Aorta (tissue), 5 donors: ENCODE measurements at places on chromosomes 1 and 21. TPM values are rescaled to one million over a fixed set of nuclear protein-coding genes. Genes with fewer than 3 reads are reported as not detected.

Gene PLA2G2A
- total RNA-seq, result 901 TPM

Gene KCNJ15
- 2.7 TPM for total RNA-seq

DNA sequence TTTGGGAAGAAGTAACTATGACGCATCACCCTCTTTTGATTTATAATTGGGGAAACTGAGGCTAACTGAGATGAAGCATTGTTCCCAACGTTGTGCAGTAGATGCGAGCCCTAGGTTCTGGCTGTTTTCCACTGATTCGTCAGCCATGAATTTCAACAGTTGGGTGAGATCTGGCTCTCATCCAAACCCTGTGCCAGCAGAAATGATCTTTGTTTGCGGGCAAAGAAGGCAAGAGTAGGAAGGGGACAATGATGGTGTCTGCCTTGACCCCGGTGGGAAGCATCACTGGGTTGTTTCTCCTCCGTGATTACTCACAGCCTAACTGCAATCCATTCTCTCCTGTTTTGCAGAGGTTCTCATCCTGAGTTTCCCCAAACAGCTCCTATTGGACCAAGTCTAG, 142.3 kb downstream of the MIS18A start:
- DNase-seq, result no peak
- no peak overlapping the region for H3K4me3 ChIP-seq
- H3K27me3 ChIP-seq, result no peaks in the 10 kb centered on the region

DNA sequence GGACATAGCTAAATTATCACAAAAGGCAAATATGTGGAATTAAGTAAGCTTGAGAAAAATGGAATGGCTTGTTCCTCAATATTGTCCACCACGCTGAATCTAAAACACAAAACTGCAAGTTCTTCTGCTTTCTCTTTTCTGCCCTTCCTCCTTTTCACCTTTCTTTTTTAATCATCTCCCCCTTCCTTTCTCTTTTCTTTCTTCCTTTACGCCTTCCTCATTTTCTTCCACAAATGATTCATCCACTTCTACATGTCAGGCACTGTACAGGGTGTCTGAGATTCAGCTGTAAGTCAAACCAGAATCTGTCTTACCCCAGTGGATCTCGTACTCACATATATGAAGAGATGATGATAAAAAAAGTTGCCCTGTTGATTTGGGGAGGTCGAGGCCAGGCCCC, 1182.5 kb downstream of the MRPL39 start:
- H3K4me1 ChIP-seq, result no peaks in the 10 kb centered on the region
- H3K36me3 ChIP-seq, result no peaks in the 10 kb centered on the region
- H3K27ac ChIP-seq, result no peak overlapping the region
- DNase-seq, result no peak
- no peaks in the 10 kb centered on the region for H3K27me3 ChIP-seq

- H3K27me3 ChIP-seq, result no peaks in the 10 kb centered on the region
- H3K36me3 ChIP-seq, result peaks cover 2% of the 10 kb centered on the region
- no peak overlapping the region for H3K27ac ChIP-seq
- no peaks in the 10 kb centered on the region for H3K4me1 ChIP-seq
- peak; percentile 79 for DNase-seq
Observed at GRCh38 chr1:33152685-33153432, 29.0 kb downstream of the TRIM62 start.

Gene HORMAD1
- total RNA-seq, result 0.84 TPM

DNA sequence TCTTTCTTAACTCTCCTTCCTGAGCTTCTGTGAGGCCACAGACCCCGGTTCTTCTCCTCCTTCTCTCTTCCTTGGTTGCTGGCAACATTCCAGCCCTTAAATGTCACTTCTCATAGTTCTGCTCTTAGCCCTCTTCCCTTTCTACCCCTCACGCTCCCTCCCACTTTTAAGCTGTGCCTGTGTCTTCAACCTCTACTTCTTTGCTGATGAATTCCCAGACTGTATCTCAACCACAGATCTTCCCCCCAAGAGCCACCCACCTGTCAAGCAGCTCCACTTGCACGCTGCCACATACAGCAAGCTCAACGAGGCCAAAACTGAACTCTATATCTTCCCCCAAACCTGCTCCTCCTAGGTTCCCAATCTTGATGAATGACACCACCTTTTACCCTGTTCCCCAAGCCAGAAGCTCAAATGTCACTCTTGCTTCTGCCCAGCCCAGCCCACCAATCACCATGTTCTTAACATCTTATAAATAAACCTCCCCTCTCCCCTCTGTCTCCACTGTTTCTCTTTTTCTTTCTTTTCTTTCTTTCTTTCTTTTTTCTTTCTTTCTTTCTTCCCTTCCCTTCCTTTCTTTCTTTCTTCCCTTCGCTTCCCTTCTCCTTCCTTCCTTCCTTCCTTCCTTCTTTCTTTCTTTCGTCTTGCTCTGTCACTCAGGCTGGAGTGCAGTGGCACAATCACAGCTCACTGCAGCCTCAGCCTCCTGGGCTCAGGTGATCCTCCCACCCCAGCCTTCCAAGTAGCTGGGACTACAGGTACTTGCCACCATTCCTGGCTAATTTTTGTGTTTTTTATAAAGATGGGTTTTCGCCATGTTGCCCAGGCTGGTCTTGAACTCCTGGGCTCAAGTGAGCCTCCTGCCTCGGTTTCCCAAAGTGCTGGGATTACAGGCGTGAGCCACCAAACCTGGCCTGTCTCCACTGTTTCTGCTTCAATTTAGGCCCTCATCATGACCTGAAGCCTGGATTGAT, 19.8 kb upstream of the PTP4A2 start:
- DNase-seq, result no peak
- H3K27ac ChIP-seq, result no peak overlapping the region
- no peaks in the 10 kb centered on the region for H3K36me3 ChIP-seq
- peaks cover 5% of the 10 kb centered on the region for H3K4me1 ChIP-seq
- no peaks in the 10 kb centered on the region for H3K27me3 ChIP-seq

Gene CFAP107
- total RNA-seq, result not detected

Gene CACNA1S
- total RNA-seq, result not detected

- H3K27me3 ChIP-seq, result no peaks in the 10 kb centered on the region
- H3K4me3 ChIP-seq, result no peak overlapping the region
- H3K36me3 ChIP-seq, result no peaks in the 10 kb centered on the region
Observed at GRCh38 chr1:94385308-94385929, 32.8 kb upstream of the ABCD3 start.

DNA sequence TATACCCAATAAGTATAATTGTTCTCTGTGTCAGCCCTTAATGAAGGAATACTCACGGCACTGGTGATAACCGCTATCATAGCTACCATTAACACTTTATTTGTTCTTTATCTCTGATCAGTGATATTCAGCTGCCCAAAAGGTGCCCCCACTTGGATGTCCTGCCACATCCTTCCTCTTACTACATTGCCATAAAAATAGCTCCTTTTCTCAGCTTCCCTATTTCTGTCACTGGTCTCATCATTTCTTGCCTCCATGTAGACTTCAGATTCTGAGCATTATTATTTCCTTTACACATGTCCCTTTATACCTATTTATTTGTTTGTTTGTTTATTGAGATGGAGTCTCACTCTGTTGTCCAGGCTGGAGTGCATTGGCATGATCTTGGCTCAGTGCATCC, 2.7 kb upstream of the RAB29 start:
- H3K4me1 ChIP-seq, result no peaks in the 10 kb centered on the region
- no peak for DNase-seq
- no peaks in the 10 kb centered on the region for H3K27me3 ChIP-seq
- H3K4me3 ChIP-seq, result no peak overlapping the region

Gene NUDT4B
- total RNA-seq, result 0.75 TPM

DNA sequence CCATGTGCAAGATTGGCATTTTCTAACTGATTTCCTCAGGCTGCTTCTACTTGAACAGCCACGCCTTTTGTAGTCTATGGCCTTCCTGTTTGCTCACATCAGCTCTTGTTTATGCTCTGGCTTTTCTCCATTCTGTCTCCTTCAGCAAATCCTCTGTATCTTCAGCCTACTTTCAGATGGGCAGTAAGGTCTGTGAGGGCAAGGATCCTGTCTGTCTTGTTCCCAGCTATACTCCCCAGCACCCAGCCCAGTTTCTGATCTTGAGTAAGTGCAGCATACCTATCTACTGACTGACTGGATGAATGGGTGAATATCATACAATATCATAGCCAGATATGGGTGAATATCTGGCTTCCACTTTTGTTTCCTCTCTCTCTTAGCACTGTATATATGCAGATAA, 438.1 kb downstream of the LMO4 start:
- H3K36me3 ChIP-seq, result no peaks in the 10 kb centered on the region
- H3K4me1 ChIP-seq, result no peaks in the 10 kb centered on the region
- H3K27me3 ChIP-seq, result no peaks in the 10 kb centered on the region
- DNase-seq, result no peak
- no peak overlapping the region for H3K4me3 ChIP-seq

- no peaks in the 10 kb centered on the region for H3K27me3 ChIP-seq
- no peaks in the 10 kb centered on the region for H3K36me3 ChIP-seq
- no peak overlapping the region for H3K27ac ChIP-seq
- H3K4me3 ChIP-seq, result no peak overlapping the region
Observed at GRCh38 chr1:26388791-26389445, 16.4 kb upstream of the ZNF683 start.

Gene RCAN3
- 3.8 TPM for total RNA-seq

DNA sequence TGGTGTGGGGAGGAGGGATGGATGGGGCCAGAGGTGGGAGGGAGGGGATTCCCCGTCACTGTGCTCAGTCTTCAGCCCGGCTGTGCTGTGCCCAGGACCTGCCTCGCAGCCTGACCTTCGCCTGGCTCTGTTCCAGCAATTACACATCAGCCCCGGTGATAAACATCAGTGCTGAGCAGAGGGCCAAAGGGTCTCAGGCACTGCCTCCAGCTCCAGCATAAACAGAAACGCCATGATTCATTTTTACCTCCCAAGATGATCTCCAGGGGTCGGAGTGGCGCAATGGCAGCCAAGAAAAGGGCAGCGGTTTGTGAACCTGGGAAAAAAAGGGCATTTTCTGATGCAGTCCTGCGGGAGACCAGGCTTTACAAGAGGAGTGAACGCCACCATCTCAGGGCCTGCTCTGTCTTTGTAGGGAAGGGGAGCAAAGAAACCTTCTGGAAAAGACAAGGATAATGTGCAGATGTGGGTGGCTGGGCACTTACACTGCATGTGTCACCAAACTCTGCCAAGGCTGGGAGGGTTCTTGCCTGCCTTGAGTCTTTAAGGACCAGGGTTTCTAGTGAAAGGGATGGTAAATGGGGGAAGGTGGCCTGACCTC, 28.1 kb downstream of the SHISA4 start:
- H3K4me1 ChIP-seq, result peaks cover 2% of the 10 kb centered on the region
- peak; percentile 94 for DNase-seq
- H3K27me3 ChIP-seq, result no peaks in the 10 kb centered on the region
- peak overlapping the region; percentile 7 for H3K27ac ChIP-seq
- H3K4me3 ChIP-seq, result no peak overlapping the region

DNA sequence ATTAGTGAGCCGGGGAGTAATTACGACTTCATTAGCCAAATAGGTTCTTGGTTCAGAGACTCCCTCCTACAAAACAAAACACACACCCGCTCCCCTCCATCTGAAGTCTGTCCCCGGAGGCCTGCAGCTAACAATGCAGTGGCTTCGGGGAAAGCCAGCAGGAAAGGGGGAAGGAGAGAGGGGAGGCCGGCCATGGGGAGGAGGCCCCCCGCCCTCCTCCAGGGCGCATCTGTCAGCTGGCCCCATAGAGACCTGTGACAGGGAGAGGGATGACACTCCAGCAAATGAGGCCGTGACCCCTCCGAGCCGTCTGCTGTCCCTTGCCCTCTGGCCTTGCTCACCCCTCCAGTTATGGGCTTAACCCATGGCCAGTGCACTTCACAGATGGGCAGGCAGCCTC, 12.1 kb upstream of the CNTN2 start:
- DNase-seq, result no peak
- H3K4me1 ChIP-seq, result no peaks in the 10 kb centered on the region
- H3K27ac ChIP-seq, result no peak overlapping the region
- no peaks in the 10 kb centered on the region for H3K27me3 ChIP-seq
- H3K4me3 ChIP-seq, result no peak overlapping the region
- no peaks in the 10 kb centered on the region for H3K36me3 ChIP-seq

Gene DPH5
- total RNA-seq, result 17.0 TPM

DNA sequence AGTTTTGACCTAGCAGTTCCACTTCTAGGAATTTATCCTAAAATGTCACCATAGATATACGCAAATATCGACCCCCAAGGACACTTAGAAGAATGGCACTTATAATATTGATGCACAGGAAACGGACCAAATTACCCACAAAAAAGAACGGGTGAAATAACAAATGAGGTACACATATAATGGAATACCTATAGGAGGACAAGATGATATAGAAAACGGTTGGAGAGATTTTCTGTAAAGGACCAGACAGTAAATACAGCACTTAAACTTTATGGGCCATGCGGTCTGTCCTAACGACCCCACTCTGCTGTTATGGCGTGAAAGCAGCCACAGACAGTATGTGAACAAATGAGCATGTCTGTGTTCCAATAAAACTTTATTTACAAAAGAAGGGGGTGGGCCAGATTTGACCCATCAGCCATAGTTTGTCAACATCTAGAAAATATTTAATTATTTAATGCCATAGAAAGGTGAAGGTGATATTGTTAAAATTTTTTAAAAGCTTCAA, 2.4 kb downstream of the TMPRSS3 start:
- H3K4me3 ChIP-seq, result no peak overlapping the region
- no peak for DNase-seq
- H3K4me1 ChIP-seq, result no peaks in the 10 kb centered on the region

Gene ARHGEF19
- 8.6 TPM for total RNA-seq

GRCh38 chr1:94272388-94272787, 35.0 kb upstream of the ARHGAP29 start:
- no peaks in the 10 kb centered on the region for H3K36me3 ChIP-seq
- H3K27me3 ChIP-seq, result no peaks in the 10 kb centered on the region
- H3K27ac ChIP-seq, result no peak overlapping the region
- H3K4me1 ChIP-seq, result no peaks in the 10 kb centered on the region
- H3K4me3 ChIP-seq, result no peak overlapping the region

Gene CCDC30
- 6.3 TPM for total RNA-seq

DNA sequence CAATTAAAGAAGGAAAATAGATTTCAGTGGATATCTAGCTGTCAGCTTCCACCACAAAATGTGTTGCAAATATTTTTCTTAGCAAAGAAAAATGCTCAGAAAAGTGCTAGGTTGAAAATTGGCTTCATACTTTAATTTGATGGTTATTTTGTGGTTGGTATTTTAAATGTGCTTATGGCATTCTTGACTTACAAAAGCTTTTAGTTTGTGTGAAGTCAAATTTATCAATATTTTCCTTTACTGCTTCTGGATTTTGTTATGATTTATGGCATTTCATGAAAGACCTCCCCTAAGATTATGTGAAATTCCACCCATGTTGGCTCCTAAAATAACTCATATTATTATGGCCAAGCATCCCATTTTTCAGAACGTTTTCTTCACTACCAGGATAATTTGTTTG, 51.5 kb downstream of the PSMG1 start:
- H3K36me3 ChIP-seq, result no peaks in the 10 kb centered on the region
- no peak overlapping the region for H3K27ac ChIP-seq
- no peaks in the 10 kb centered on the region for H3K4me1 ChIP-seq
- H3K4me3 ChIP-seq, result no peak overlapping the region

- no peaks in the 10 kb centered on the region for H3K36me3 ChIP-seq
- H3K27me3 ChIP-seq, result no peaks in the 10 kb centered on the region
- no peak for DNase-seq
- no peak overlapping the region for H3K4me3 ChIP-seq
- peaks cover 6% of the 10 kb centered on the region for H3K4me1 ChIP-seq
- no peak overlapping the region for H3K27ac ChIP-seq
Observed at GRCh38 chr1:111666828-111667227, 47.2 kb downstream of the RAP1A start.

Gene RGS16
- total RNA-seq, result 20.9 TPM

Gene NBPF6
- not detected for total RNA-seq

Gene ALX3
- not detected for total RNA-seq

Gene APCS
- not detected for total RNA-seq

Gene ROR1
- 30.9 TPM for total RNA-seq
